Prostate gland (tissue), 2 donors: ENCODE measurements at places on chromosomes 3 and 15. TPM values are rescaled to one million over a fixed set of nuclear protein-coding genes. Genes with fewer than 3 reads are reported as not detected.

- H3K27ac ChIP-seq: no peak overlapping the region
- DNase-seq: no peak
- H3K36me3 ChIP-seq: no peaks in the 10 kb centered on the region
- no peak overlapping the region for H3K4me3 ChIP-seq
- H3K4me1 ChIP-seq: no peaks in the 10 kb centered on the region
Observed at GRCh38 chr3:36124118-36124796, 256.0 kb upstream of the STAC start.

DNA sequence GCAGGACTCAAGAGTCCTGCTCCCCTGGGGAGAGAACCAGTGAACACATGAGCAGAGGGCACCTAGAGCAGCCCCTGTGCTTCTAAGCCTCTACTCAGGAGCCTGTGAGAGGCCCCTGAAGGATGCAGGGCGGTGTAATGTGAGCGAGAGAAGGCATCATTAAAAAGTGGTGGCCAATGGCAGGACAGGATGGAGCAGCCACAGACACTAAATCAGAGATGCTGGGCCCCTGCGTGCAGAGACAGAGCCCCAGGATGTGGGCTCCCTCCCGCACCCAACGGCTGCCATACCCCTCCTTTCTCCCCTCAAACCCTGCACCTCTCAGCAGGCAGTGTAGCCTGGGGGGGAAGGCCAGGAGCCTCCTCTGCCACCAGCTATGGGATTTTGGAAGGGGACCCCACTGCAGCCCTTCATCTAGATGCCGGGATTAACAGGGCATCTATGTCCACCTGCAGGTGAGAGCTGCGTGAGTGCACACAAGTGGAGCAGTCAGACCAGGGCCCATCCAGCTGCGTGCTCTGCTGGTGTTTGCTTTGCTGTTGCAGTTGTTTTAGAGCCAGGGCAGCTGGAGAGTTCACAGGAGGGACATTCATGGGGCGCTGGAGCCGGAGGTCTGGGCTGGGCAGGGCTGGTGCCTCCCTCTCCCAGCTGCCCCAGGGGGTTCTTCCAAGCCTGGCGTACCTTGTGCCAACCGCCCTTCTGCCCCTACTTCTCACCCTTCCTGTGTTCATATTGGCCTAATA lies 5.1 kb upstream of the IQSEC1 start:
- no peaks in the 10 kb centered on the region for H3K4me1 ChIP-seq
- DNase-seq: no peak
- H3K4me3 ChIP-seq: no peak overlapping the region
- H3K27me3 ChIP-seq: no peaks in the 10 kb centered on the region
- H3K36me3 ChIP-seq: no peaks in the 10 kb centered on the region

DNA sequence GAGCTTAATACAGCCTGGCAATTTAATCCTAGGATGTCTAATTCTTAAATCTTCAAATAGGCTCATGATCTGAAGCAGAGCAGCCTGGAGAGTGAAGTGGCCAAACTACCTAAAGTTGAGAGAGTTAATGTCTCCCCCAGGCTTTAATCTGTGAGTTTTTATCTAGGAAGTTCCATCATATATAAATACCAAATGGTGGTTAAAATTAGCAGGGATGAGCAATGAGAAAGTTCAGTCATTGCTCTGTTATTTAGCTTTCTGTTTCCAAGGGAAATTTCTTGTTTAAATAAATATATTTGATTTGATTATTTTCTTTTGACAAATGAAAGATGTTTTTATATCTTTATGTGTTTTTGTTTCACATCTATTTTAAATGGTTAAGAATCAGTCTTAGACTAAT lies 274.4 kb upstream of the UMPS start:
- H3K27ac ChIP-seq: no peak overlapping the region
- DNase-seq: no peak
- no peak overlapping the region for H3K4me3 ChIP-seq
- no peaks in the 10 kb centered on the region for H3K4me1 ChIP-seq

The GOLGA6L26 gene
- not detected for total RNA-seq

The ATP13A4 gene
- total RNA-seq: not detected

- H3K4me3 ChIP-seq: no peak overlapping the region
- no peak overlapping the region for H3K27ac ChIP-seq
- no peaks in the 10 kb centered on the region for H3K27me3 ChIP-seq
- H3K4me1 ChIP-seq: no peaks in the 10 kb centered on the region
Observed at GRCh38 chr3:52038227-52038626, 18.1 kb downstream of the DUSP7 start.
